ENCODE measurements at places on chromosomes 13 and 19.

- no peak for ATAC-seq
These were observed 15.4 kb downstream of the ATP11A start for GRCh38 chr13:112705286-112705685.

DNA sequence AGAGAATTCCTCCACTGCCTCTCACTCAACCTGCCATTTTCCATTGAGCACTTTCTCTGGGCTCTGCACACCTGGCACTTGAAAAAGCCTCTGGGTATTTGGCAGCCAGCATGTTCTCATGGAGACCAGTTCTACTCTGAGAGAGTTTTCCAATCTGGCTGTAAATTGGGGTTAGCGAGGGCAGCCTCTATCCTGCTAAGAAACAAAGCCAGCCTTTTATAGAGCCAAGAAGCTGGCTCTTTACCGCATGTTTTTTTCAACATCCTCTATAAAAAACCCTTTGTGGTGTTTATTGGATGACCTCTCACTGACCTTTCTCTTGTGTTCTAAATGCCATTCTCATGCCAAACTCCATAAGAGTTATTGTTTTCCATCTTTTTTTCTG lies 52.6 kb upstream of the RCBTB2 start:
- ATAC-seq = peak; percentile 30

- no peak for ATAC-seq
These were observed 9.8 kb upstream of the ZNF544 start for GRCh38 chr19:58218899-58219298.

DNA sequence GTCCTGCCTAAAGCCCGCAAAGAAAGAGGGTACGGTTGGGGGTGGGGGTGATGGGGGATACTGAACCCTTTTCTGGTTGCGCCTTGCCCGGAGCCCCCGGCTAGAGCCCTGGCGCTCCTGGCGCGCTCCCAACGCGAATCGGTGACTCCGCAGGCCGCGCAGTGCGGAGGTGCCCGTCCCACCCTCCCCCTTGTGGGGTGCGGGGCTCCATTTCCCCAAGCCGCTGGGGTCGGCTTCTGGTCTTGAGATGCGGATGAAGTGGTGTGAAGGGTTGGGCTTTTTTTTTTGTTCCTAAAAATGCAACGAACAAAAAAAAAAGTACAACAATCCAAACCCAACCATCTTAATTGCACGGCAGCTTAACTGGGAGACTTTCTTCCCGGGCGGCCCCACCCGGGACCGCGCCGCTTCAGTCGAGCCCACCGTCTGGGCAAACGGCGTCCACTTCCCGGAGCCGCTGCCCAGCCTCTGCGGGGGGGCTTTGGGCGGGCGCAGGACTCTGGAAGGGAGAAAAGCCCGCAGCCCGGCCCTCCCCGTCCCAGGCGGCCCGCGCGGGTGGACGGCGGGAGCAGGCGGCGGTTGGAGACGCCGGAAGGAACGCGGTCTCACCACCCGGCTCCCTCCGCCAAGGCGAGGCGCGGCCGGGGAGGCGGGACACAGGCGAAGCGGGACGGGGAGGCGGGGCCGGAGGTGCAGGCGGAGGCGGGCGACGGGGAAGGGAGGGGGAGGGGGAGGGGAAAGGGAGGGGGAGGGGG lies 504 bp upstream of the TRIM13 start:
- ATAC-seq = peak; percentile 81

DNA sequence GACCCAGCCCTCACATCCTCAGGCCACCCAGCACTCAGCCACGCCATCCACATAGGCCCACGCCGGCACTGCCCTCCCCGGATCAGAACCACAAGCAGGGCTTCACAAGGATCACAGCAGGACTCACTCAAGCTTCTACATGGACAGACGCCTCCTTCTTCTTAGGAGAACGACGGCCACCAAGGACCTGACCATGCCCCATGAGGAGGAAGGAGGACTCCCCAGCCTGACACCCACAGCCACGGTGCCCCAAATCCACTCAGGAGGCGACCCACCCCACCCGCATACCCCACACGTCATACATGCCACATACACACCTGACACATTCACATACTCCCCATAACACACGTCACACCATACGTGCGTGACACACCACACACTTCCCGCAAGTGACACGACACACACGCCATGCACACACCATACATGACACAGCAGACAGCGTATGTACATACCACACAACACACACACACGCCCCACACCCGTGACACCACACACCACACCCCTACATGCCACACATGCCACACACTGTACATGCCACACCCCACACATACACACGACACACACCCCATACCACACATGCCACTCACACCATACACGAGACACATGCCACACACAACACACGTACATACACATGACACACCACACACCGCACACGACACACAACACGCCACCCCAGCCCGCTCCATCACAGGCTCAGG lies 50.4 kb downstream of the MLLT1 start:
- ATAC-seq = no peak

- ATAC-seq = peak; percentile 58
These were observed 60.1 kb upstream of the MYCBP2 start for GRCh38 chr13:77386880-77387606.

DNA sequence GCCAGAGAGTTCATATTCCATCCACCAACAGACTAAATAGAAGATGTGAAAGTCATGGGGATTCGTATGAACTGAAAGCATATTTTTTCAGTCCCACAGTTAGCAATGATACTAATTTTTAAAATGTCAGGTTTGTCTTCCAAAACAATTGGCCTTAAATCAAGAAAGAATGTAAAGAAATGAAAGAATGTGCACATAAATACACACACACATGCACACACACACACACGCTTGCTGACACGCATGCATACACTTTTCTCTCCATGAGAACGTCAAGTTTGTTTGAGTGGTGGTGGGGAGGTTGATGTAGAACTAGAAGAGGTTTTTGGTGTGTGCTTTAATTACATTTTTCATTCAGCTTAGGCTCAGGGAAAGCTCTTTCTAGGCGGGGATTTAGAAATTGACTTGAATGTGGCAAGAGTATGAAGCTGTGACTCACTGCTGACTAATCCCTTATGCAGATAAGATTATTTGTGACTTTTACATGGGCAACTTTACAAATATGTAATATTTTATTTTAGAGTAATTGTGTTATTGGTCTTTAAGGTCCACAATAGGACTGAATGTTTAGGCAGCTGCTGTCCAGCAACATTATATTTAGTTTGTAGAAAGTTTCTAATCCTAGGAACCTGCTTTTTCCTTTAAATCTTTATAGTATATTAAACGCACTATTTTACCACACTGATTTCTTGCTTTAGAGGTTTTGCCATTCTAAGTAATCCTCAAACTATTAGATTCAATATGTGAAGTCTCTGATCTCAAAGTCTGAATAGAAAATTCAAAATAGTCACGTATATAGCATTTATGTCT lies 18.8 kb downstream of the FLT1 start:
- peak; percentile 78 for ATAC-seq

- no peak for ATAC-seq
These were observed 4.0 kb downstream of the TMIGD2 start for GRCh38 chr19:4297901-4298809.

DNA sequence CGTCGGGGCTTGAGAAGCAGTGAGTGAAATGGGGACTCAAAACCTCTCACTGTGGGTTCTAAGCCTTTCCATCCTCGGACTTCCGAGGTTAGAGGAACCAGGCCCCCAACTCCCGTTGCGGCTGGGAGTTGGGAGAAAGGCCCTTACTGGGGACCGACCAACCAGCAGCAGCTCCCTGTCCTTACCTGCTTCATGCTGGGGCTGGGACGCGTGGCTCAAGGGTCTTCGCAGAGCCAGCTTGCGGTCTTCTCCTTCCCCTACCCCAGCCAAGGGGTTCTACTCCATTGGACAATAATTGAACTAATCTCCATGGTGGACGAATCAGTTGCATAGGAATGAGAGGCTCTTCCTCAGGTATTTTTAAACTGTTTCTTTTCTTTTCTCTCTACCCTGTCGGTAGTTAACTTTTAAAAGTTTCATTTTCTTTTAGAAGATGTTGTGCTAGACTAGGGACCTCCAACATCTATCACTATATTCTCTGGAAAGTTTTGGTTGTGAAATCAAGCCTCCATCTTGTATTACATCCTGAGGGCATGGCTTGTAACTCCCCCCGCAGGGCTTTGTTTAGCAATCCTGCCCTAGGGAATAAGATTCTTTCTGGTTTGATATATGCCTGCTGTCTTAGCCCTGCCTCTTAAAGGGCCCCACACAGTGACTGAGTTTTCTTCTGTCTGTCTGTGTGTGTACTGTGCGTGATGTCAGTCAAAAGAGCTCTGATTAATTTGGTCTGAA lies 1027.1 kb upstream of the PCDH9 start:
- ATAC-seq = no peak

- ATAC-seq = peak; percentile 23
These were observed 603 bp downstream of the TM9SF2 start for GRCh38 chr13:99501848-99502301.

DNA sequence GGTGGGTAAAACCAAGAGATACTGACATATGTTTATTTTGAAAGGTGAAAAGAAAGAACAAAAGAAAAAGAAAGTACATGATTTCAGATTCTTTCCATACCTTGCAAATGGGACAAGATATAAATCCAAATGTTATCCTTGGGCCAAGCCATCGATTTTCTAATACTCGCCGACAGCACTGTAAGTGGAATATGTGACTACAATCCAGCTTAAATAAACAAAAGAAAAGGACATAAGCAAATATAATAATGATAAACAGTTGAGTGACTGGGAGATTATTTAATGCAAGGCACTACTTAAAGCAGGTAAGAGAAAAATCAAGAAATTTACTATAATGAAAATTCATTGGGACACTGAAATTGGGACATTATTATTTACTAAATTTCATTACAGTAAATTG lies 29.9 kb upstream of the FBXL3 start:
- no peak for ATAC-seq

DNA sequence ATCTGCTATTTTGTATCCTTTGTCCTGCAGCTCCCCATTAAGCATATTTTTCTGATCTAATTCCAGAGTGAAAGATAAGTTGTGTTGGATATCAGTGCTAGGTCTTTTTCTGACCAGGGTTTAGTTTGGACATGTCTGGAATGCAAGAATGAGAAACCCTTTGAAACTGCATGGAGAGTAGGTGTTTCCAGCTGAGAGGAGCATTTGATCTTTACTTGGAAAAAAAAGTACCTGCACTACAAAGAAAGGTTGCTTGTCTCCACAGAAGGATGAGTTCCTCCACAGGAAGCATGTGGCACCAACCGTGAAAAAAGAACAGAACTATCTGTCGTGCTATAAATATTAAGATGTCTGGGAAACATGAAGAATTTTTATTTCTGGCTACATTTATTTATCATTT lies 36.6 kb upstream of the MED4 start:
- no peak for ATAC-seq

DNA sequence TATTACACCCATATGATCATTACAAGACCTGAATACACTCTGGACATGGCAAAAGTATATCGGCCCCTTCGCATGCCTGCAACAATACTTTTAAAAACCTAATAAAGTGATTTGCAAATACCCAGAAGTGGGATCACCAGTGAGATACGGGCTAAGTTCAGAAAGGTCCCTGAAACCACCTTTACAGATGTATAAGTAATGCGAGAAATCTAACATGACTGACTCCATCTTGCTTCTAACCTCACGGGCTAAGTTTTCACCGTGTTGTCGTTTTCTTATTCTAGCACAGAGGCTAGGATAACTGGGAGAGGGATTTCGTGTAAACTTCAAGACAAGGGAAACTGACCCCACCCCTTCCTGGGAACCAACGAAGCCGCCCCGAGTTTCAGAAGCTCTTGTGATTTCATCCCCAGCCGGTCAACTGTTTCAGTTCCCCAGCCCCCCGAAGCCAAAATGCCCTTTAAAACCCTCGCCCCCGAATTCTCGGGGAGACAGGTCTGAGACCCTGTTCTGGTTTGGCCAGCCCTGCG lies 703 bp downstream of the NEK3 start:
- ATAC-seq = peak; percentile 65

DNA sequence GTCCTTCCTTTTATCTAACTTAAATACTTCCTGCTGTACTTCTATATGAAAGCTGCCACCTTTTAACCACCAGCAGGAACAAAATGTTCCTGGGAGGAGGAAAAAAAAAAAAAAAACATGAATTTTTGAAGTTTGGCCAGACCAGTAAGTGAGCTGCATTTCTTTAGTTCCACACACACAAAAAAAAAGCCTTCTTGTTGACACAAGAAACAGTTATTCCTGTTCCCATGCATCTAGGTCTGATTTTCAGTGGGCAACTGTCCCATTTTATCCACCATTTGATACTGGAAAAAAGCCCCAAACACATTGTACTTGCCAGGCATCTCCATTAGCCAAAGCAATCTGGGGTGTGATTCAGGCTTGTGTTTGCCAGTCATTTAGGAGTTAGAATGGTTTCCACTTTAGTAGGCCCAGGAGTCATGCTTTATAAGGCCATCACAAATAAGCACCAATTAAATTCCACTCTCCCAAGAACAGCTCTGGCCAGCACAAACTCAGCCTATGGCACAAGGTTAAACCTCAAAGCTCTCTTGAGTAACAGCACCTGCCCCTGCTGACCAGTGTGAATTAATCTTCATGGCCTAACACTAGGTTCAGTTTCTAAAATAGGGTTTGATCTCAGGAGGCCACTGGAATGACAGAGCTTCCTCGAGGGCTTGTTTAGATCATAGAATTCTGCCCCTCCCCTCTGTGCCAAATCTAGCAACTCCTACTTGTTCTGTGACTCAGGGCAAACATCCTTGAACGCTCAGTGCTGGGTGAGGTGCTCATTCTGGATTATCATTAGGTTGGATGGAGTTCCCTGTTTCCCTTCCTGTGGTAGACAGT lies 67.1 kb downstream of the NUFIP1 start:
- ATAC-seq = no peak

DNA sequence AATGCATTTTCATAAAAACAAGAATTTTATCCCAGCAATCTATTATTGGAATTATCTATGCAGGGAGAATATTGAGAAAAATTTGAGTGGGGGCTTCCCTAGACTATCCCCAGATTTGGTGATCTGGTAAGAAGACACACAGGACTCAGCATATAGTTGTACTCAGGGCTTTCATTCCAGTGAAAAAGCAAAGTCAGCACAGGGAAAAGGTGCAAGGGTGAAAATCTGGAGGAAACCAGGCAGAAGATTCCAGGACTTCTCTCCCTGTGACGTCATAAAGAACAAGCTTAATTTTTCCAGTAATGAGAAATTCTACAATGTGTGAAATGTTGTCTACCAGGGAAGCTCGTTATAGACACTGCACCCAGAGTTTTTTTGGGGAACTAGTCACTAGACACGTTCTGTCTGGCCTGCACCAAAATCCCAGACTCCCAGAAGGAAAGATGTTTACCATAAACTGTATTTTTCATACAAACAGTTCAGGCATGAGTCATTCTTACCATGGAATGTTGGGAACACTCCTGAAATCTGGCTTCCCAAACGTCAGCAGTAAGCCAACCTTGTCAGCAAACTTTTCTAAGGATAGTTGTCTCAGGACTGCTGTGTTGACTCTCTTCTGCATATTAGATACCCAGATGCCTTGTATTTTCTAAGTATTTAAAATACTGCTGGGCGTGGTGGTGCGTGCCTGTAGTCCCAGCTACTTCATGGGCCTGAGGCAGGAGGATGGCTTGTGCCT lies 107.4 kb downstream of the DNAJC3 start:
- peak; percentile 88 for ATAC-seq

DNA sequence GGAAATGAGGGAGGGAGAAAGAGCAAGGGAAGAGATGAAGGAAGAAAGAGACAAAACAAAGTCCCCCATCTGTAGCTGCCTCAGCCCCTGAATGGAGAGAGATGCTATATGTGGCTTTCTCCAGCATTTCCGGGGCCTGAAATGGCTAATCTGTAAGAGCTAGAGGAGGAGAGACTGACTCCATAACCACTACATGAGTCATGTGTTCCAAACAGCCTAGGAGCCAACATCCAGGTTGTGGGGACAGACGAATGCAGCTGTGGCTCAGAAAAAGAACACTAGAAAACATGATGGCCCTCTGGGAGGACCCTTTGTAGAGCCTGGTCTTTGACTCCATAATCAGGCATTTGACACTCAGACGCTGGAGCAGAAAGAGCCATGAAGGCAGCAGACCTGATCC lies 292.0 kb upstream of the ZNF507 start:
- no peak for ATAC-seq
